NCI-H1436 treated with DMSO at 0.1 percent for 48 hours (cell line): ENCODE measurements at places on chromosomes 5 and 9.

DNA sequence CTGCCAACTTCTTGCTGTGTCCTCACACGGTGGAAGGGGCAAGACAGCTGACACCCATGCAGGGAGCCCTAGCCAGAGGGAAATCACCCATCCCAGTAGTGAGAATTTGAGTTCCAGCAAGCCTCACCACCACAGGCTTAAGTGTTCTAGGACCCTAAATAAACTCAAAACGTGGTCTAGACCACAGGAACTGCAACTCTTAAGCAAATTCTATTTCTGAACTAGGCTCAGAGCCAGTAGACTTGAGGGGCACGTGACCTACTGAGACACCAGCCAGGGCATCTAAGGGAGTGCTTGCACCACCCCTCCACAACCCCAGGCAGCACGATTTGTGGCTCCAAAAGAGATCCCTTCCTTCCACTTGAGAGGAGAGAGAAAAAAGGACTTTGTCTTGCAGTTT is 96.0 kb upstream of the PHF24 start:
- DNase-seq, result no peak

DNA sequence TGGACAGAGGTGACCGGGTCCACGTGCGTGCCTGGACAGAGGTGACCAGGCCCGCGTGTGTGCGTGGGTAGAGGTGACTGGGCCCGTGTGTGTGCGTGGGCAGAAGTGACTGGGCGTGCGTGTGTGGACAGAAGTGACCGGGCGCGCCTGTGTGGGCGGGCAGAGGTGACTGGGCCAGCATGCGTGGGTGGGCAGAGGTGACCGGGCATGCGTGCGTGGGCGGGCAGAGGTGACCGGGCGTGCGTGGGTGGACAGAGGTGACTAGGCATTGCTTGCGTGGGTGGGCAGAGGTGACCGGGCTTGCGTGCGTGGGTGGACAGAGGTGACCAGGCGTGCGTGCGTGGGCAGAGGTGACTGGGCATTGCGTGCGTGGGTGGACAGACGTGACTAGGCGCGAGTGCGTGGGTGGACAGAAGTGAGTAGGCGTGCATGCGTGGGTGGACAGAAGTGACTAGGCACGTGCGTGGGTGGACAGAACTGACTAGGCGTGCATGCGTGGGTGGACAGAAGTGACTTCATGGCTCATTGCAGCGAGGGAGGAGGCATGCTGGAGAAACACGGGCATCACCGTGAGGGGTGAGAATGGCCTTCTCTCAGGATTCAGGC is 254.1 kb upstream of the IRX4 start:
- no peak for DNase-seq

DNA sequence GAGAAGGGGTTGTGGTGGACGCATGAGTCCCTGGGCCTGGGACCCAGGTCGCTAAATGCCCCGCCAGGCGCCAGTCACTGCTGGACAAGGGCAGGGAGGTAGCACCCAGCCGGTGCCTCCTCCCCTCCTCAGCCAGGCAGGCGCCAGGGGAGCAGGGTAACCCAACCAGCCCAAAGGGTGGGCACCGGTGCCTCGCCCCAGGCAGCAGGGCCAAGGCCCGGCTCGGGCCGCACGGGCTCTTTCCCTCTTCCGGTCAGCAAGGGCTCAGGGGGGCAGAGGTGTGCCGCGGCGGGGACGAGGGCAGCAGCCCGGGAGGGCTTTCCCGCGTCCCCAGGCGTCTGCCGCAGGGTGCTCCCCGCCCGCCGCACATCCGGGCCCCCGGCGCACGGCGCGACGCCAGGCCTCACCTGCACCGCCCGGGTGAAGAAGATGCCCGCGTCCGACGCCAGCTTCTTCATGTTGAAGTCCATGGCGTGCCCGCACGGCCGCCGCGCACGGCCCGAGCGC is 393 bp downstream of the SH3GLB2 start:
- DNase-seq, result no peak

GRCh38 chr5:69444127-69444754 is 29.3 kb downstream of the MARVELD2 start:
- DNase-seq, result no peak

- no peak for DNase-seq
These were observed 2.8 kb downstream of the CAMK2A start for GRCh38 chr5:150286820-150287219.
